KBM-7 (cell line): ENCODE measurements at places on chromosomes 7 and 10.

GRCh38 chr7:91266067-91266688 lies 1.9 kb downstream of the FZD1 start:
- no peak for DNase-seq

- DNase-seq = no peak
Observed at GRCh38 chr10:28449926-28450325, 83.0 kb upstream of the WAC start.

- DNase-seq = no peak
Observed at GRCh38 chr10:47348661-47349470, 703 bp downstream of the RBP3 start.

- DNase-seq = no peak
Observed at GRCh38 chr10:77912576-77912975, 14.0 kb downstream of the DLG5 start.

GRCh38 chr7:155973451-155973997 lies 161.3 kb upstream of the SHH start:
- DNase-seq = no peak

DNA sequence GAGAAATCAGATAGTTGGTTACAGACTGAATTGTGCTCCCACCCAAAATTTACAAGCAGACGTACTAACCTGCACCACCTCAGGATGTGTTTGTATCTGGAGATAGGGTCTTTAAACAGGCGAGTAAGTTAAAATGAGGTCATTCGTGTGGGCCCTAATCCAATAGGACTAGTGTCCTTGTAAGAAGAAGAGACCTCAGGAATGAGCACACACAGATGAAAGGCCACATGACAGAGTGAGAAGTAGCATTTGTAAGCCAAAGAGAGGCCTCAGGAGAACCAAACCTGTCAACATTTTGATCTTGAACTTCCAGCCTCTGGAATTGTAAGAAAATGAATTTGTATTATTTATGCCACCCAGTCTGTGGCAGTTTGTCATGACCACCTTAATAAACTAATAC lies 149.5 kb upstream of the VWC2 start:
- no peak for DNase-seq

DNA sequence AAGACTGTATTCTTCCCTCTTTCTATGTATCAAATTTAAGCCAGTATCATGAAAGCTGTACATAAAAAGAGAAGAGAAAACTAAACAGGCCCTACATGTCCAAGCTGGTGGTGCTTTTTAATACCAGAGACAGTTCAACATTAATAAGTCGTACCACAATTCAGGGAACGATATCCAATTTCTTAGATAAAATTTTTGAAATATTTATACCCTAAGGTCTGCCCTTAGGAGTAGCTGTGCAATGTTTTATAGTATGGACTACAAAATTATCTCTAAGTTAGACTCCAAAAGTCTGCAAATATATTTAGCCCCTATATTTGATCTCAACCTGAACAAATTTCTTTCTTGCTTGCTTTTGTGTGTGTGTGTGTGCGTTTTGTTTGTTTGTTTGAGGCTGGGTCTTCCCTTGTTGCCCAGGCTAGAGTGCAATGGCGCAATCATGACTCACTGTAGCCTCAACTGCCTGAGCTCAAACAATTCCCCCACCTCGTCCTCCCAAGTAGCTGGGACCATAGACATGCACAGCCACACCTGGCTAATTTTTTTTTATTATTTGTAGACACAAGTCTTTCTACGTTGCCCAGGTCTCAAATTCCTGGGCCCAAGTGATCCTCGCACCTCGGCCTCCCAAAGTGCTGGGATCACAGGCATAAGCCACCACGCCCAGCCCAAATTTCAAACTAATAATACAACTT lies 13.2 kb downstream of the ARHGAP19 start:
- DNase-seq = peak; percentile 21

DNA sequence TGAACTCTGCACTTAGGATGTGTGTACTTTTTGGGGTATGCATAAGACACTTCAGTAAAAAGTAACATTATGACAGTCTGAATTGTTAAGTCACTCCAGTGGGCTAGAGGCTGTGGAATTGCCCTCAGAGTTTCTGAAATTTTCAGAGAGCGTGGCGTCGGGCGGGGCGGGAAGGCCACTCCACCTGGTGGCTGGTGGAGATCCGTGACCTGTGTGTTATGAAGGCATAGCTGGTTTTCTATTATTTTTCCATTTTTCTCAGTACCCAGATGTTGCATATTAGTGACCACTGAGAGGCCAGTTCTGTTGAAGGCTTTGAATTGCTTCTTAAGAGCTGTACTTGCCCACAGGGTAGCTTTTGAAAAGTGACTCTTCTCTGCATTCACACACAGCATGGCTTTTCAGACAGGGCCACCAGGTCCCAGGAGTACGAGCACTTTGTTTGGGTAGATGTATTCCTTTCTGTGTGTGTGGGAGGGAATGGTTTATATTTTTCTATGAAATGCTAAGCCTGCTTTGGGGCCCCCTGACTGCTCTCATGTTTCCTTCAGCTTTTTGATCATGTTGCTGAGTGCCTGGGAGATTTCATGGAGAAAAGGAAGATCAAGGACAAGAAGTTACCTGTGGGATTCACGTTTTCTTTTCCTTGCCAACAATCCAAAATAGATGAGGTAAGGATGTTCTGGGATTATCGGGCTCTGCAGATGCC lies 52.3 kb downstream of the TACR2 start:
- DNase-seq = no peak

DNA sequence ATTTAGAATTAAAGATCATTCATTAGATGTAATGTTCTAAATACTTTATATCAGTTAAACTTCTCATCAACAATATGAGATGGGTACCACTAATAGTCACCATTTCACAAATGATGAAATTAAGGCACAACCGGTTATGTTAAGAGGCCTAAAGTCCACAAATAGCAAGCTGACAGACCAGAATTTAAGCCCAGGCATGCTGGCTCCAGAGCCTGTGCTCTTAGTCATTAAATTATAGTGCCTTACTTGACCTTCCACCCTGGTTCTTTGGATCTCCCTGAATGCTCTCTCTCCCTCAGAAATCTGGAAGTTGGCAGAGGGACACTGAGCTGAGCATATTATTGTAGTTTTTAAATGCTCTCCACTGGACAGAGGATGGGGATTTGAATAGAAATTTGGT lies 3.6 kb downstream of the LIPN start:
- DNase-seq = no peak

GRCh38 chr7:56019501-56019900 lies 31.7 kb downstream of the PSPH start:
- no peak for DNase-seq

GRCh38 chr10:9645404-9645803 lies 1372.3 kb upstream of the CELF2 start:
- DNase-seq = no peak

DNA sequence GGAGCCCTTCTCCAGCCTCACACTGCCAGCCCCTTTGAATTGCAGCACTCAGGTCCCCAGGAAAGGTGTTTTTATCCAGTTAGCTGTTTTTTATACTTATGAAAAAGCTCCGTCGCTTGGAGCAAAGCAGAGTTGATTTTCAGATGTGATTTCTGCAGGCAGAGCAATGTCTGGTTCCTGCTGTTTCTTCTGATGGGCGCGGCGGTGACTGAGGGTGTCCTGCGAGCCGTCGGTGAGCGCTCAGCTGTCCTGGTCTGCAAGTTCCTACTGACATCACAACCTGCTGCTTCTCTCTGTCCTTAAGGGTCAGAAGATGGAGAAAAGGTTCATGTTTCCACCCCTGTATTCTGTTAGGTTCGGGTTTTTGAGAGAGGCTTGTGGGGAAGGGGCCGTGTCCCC lies 109.6 kb upstream of the FAM20C start:
- DNase-seq = no peak

- DNase-seq = no peak
Observed at GRCh38 chr10:63260103-63260859, 127.2 kb downstream of the NRBF2 start.

DNA sequence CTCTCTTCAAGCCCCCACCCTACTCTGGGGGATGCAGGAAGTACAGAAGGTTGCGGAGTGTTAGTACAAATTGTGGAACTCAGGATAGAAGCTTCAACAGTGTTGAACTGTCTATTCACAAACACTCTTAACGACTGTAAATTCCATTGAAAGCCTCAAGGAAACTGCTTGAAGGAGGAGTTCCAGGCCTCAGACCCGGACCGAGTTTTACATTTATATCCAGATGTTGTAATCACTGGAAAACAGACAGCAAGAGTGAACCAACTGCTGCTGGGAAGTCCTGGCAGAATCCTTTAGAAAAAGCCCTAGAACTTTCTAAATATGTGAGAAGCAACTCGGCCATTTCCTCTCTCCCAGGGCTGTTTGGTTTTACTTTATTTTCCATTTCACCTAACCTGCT lies 84.1 kb upstream of the LRRC18 start:
- no peak for DNase-seq

DNA sequence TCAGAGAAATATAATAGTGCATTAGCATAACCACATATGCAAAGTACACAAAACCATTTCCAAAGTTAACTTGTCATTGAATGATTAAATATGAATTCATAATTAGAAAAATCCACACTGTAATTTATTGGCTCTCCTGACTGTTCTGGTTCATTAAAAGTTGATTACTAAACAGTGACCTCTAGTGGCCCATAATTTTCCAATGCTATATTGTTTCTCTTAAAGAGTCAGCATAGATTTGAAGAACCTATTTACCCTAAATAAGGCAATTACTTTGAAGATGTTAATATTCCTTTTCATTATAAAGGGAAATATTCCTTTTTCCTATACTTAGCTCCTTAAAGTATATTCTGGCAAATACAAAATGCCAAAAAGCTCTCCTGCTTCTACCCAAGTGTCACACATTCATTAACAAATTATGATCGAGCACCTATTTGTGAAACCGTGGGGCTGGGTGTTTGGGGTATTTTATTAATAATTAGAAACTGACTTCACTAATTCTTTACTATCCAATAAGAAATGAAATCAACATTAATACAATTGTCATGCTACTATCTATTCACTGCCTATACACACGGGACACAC lies 86.2 kb downstream of the HIBADH start:
- peak; percentile 68 for DNase-seq

GRCh38 chr10:3772361-3773171 lies 12.4 kb downstream of the KLF6 start:
- DNase-seq = no peak

- no peak for DNase-seq
Observed at GRCh38 chr7:6628045-6628444, 9.1 kb upstream of the ZNF316 start.

- no peak for DNase-seq
Observed at GRCh38 chr7:30817371-30817767, 46.2 kb downstream of the MINDY4 start.

DNA sequence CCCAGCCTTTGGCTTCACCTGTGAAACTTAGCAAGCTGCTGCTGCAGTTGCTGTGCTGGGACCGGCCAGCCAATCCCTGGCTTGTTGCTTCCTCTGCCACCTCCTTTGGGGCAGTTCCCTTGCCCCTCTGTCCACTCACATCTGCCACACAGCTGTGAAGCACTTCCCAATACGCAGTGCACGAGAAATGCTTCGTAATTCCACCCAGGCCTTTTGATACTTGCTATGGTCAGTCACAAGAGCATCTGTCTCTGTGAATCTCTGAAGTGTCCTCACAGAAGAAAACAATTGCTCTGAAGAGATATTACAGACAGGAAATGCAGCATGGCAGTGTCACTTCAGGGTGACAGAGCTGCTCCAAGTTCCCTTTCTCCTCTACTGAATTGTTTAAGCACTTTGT lies 208.5 kb downstream of the PTEN start:
- DNase-seq = no peak

DNA sequence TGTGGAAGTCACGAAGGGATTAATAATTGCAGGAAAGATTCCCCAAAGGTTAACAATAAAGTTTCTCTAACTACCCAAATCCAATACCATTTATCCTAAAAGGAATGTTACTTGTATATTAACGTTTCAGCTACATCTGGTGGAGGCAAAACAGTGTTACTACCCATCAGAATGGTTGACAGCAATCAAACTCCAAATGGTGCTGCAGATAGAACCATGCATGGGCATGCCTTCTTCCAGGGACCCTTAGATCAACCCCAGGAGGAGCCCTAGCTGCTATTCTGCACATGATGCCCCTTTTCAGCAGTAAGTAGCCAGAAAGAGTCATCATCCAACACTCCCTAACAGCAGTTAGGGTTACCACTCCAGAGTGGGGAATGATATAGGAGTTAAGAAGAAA lies 336.3 kb downstream of the GRID1 start:
- no peak for DNase-seq

DNA sequence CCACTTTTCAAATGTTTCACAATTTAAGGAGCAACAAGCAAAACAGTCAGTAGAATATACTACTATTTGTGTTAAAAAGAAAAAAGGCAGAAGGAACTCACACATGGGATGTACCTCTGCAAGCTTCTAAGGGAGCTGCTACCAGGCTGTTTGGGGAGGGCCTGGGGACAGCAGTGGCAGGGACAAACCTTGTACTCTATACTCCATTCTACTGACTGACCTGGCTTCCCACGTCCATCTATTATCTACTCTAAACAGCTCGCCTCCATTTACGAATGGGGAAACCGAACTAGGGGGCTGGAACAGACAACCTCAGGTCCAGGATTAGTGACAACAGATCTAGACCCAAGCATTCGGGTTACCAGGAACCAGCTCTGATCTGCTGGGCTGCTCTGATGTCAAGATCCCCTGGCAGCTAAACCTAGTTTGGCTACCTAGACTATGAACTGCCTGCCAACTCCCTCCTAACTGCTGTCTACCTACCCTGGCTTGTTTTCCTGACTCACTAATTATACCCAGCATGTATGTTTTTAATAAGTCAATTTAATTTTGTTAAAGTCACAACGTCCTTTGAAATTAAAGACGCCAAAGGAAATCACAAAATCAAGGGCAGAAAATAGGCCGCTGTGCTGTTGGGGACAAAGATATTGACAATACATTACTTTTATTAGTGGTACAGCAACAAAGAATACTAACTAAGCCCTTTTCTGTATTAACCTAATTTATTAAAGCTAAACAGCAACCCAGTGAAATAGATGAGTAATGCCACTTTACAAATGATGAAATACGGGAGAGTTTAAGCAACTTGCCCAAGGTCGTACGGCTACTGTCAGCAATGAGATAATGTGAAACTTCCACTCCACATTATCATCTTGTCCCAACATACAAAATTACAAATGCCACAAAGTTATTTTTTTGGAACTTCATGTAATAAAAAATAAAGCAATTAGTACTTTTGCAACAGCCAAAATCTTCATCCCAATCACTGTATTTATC lies 5.3 kb downstream of the PSAP start:
- no peak for DNase-seq

GRCh38 chr10:12638103-12638502 lies 288.8 kb downstream of the CAMK1D start:
- DNase-seq = peak; percentile 23

GRCh38 chr7:24604630-24605029 lies 31.4 kb downstream of the PALS2 start:
- no peak for DNase-seq

DNA sequence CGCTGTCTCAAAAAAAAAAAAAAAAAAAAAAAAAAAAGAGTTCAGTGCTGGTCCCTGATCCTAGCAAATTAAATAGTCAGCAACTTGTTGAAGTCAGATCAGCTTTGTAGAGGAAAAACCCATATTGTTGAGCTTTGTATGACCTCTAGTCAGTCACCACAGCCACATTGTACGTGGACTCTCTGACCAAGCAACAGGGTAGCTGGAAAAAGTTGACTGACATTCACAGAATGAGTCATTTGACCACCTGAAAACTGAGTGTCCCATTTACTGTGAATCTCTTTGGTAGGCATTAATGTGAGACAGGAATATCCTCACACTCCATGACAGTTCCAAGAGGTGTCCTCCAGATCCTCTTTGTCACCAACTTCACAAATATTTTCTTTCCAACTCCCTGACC lies 371.1 kb downstream of the LRRTM3 start:
- DNase-seq = no peak
